ENCODE measurements at places on chromosomes 7 and 10.
A peak's percentile ranks its signal among the peaks of the same experiment; 100 is the strongest.

DNA sequence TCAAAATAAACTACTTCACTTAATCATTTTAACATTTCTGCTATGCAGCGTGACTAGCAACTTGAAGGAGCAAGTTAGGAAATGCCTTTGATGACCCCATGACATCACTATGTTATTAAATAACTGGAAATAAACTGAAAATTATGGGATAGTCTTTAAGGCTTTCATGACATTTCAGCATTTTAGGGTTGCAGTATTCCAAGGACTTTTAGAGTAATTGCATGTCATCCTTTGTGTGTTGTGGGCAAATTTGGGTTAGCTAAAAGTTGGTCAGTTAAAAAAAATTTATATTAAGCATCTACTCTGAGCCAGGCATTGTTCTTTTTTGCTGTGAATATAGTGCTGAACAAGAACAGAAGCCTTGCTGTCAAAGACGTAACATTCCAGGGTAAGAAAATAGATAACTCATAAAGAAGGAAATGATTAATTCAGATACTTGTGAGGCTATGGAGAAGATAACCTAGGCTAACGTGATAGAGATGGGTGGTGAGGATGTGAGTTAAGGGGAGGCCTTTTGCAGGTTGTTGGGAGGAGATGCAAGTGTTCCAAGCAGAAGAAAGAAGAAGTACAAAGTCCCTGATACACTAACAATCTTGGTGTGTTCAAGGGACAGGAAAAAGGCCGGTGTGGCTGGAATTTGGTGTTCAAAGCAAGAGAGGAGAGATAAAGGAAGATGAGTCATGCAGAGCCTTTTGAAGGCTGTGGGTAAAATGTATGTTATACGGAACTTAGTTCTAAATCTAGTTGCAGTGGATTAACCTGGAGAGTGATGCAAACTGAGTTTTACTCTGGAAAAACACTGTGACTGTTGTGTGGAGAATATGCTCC lies 610.2 kb downstream of the AUTS2 start:
- DNase-seq: no peak

- no peak for DNase-seq
These were observed 530.2 kb downstream of the GATA3 start for GRCh38 chr10:8584666-8585065.

DNA sequence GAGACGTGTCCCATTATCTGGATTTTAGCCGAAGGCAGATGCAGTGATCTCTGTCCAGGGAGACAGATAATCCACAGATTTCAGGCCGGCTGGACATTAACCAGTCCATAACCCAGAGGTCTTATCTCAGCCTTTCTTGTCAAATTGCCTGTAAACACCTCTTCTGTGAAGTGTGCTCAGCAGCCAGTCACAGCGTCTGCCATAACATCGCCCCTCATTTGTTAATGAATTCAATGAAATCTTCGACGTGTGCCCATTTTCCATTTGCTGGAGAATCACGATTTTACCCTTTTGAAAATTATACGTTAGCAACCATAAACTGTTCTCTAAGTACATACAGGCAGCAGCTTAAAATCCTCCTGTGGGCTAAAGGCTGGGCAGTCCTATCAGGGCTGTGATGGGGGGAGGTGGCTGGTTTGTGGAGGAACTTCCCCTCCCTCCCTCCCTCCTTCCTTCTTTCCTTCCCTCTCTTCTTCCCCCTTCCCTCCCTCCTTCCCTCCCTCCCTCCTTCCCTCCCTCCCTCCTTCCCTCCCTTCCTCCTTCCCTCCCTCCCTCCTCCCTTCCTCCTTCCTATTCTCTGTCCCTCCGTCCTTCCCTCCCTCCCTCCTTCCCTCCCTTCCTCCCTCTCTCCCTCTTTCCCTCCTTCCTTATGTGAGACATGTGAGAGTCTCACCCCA lies 26.6 kb upstream of the FAM20C start:
- no peak for DNase-seq

DNA sequence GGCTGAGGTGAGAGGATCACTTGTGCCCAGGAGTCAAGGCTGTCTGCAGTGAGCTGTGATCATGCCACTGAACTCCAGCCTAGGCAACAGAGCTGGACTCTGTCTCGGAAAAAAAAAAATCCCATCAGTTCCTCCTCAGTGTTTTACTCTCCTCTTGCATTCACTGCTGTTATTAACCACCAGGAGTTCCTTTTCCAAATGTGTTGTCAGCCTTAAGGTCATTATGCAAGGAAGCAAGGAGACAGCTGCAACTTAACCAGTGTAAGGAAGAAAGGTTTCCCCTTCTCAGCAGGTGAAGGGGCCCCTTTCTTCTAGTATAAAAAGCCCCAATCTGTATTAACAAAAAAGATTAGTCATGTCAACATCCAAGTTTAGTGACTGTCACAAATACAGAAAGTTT lies 86.6 kb upstream of the LEP start:
- DNase-seq: peak; percentile 69

DNA sequence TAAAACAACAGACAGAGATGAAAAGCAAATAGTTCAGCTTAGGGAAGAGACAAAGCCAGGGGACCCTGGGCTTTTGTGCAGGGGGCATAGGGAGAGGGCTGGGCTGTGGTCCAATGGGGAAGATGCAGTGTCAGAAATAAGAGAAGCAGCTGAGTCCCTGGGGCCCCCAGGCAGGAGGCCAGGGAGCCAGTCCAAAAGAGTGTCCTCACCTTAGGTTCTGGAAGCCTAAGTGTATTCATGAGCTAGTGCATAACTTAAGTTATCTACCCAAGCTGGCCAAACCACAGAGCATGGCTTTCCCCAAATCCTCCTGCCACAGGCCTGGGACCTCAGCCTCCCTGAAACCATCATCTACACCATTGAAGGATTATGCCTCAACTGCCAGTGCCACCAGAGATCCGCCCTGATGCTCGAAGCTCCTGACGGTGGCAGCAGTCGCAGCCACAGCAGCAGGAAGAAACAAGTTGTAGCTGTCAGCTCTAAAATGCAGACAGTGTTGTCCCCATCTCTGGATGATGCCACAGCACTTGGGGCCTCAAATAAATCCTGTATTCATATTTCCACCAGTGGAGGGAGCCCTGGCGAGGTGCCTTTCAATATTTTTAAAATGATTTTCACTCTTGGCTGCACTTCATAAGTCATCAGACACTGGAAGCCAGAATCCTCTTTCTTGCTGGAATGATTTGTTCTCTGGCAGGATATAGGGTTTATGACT lies 574.6 kb downstream of the GRID1 start:
- DNase-seq: peak; percentile 8

Data from NCI-H69 (cell line).